ENCODE measurements at places on chromosomes 7 and 10. TPM values are rescaled to one million over a fixed set of nuclear protein-coding genes. Genes with fewer than 3 reads are reported as not detected.

The ERVW-1 gene
- total RNA-seq, result under 0.01 TPM

The NUTM2B gene
- 1.6 TPM for total RNA-seq

The GIMAP2 gene
- total RNA-seq, result 110 TPM

The TWNK gene
- 13.2 TPM for total RNA-seq

The NPM3 gene
- 136 TPM for total RNA-seq

The PKD2L1 gene
- total RNA-seq, result not detected

The ODAD2 gene
- 1.1 TPM for total RNA-seq

The SAMD9L gene
- total RNA-seq, result 12.7 TPM

The TAC1 gene
- total RNA-seq, result not detected

The AKR1C3 gene
- total RNA-seq, result 121 TPM

The COMTD1 gene
- 7.3 TPM for total RNA-seq

The TMEM140 gene
- 38.0 TPM for total RNA-seq

The HOXA2 gene
- total RNA-seq, result 0.54 TPM

The LIPN gene
- total RNA-seq, result not detected

GRCh38 chr10:86752311-86752710 lies 4.1 kb upstream of the BMPR1A start:
- DNase-seq, result no peak

GRCh38 chr10:54063514-54063913 lies 737.5 kb downstream of the PCDH15 start:
- no peak for DNase-seq

DNA sequence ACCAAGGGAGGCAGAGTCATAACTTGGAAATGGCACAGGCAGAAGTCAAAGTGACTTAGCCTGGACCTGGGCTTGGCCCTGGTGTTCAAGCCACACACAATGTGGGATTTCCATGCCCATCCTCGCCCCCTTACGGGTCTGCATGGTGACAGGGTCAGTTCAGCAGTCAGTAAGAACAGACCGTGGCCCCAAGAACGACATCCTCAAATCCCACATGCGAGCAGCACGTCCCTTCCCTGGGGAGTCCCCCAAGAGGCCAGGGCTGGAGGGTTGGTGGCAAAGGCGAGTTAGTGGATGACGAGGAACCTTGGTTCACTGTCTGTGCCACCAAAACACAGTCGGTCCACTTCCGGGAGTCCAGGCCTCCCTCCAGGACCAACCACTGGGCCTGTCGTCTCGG lies 93.3 kb upstream of the MGMT start:
- DNase-seq, result no peak

DNA sequence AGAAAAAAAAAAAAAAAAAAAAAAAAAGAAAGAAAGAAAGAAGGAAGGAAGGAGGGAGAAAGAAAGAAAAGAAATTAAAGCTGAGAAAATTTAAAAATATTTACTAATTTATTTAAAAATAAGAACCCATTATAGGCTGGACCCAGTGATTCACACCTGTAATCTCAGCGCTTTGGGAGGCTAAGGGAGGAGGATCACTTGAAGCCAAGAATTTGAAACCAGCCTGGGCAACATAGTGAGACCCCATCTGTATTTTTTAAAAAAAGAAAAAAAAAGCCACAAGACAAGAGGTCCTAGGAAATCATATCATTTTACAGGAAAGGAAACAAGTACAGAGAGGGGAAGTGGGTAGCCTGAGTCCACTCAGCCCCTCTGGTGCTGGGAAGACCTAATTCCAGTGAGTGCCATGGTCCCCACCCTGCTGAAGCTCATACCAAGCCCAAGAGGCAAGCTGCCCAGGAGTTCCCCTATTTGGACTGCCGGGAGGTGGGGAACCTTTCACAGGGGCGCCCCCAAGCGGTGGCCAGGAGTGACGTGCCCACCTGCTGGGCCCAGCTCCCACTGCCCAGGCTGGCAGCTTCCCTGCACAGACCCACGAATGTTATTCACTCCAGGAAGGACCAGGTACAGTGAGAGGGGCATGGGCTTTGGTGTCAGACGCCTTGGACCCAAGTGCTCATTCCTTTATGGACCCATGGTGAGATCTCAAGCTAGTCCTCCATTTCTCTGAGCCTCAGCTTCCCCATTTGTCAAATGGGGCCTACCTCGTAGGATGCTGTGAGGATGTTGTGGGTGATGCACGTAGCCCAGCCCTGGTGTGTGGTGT lies 133.6 kb downstream of the ZMIZ1 start:
- peak; percentile 67 for DNase-seq

GRCh38 chr10:49526619-49527018 lies 12.3 kb downstream of the ERCC6 start:
- DNase-seq, result no peak

DNA sequence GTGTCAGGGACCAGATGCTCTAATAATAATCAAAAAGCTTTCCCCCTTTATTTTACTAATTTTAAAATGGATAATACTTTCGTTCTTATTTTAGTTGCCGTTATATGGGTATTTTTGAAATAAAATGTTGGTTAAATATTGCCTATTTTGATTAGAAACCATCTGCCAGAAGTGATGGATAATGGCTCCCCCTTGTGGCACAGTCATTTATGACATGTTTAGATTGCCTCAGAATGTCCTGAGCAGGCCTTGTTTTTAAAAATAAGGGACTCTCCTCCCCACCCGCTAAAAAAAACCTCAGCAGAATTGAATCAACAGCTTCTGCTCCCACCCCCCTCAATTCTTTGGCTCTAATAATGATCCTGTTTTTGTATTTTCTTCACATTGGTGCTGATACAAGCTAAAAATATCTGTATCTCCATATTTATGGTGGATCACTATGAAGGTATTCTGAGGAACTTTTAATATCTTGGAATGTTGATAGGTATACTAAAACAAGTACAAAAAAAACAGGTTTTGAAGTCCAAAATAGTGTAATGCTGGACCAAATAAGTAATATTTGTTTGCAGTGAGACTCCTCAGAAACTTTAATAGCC lies 38.8 kb downstream of the TMEM60 start:
- DNase-seq, result peak; percentile 86

DNA sequence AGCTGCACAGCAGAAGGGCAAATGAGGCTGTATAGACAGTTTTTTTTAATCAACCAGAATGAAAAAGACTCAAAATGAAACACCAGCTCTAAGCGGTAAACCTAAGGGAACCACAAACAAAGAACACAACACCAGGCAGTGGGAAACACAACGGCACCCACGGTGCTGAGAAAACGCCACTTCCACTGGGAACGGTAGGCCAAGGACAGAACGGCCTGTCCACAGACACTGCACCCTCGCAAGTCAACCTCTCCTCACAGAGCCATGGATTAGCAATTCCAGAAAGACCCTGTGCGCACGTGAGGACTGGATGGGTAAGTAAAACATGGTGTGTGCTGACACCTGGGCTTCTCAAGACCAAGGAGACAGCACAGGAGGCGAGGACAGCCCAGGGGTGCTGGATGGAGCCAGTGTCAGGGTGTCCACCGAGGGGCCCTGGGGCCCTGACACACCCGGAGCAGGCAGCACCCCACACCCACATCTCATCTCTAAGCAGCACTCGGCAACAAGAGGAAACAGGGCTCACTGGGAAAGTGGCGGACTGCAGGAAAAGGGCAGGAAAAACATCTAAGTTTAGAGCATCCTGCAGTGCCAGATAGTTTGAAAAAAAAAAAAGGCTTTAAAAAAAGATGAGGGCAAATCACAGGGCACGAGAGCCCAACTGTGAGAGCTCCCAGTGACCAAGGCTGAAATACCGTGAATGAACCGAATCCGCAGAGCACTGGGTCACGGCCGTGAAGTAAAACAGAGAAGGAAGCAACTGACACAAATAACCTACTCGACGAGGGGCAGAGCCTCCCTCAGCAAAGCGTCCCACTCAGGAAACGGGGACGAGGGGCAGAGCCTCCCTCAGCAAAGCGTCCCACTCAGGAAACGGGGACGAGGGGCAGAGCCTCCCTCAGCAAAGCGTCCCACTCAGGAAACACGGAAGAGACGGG lies 120.2 kb downstream of the MAD1L1 start:
- no peak for DNase-seq

GRCh38 chr7:96558530-96558929 lies 151.1 kb downstream of the SEM1 start:
- DNase-seq, result no peak

- DNase-seq, result no peak
These were observed 43.5 kb downstream of the ZMYND11 start for GRCh38 chr10:178723-179122.

DNA sequence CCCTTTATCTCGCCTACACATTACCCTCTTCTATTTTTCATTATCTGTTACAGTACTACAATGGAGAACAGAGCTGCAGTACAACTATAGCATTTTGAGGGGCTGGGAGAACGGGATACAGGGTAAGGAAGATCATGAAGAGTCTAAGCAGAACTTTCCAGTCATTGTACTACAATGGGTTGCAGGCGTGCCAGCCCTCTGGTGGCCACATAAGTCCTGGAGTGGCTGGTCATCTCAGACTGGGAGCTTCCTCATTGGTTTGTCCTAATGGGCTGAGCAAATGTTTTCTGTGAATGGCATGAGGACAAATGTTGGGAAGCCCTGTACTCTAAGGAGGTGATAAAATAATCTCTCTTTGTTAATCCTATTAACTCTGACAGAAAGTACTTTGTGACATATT lies 33.0 kb downstream of the TMEM106B start:
- DNase-seq, result no peak

DNA sequence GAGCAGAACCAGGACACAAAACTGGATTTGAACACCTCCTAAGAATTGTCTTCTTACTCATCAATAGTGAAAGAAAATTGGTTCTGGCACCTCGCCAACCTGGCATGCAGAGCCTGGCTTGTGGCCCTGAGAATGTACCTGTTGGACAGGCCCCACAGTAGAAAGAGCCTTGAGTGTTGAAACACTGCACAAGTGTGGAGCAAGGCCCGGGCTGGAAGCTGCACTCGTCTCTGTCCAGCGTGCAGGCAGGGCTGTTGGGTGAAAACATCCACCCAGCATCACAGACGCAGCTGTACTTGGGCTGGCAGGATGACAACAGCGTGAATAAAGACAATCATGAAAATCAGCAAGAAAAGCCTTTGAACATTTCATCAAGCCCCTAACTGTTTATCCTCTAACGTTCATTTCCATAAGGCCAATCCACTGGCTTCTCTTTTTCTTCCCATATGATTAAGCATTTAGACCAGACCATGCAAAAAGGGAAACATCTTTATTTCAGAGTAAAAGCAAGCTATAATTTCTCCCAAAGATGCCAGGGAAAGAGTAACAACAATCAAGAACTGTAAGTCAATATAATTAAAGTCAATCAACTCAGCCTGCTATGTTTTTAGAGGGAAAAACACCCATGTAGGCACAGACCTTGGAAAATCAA lies 15.6 kb downstream of the CUBN start:
- no peak for DNase-seq

DNA sequence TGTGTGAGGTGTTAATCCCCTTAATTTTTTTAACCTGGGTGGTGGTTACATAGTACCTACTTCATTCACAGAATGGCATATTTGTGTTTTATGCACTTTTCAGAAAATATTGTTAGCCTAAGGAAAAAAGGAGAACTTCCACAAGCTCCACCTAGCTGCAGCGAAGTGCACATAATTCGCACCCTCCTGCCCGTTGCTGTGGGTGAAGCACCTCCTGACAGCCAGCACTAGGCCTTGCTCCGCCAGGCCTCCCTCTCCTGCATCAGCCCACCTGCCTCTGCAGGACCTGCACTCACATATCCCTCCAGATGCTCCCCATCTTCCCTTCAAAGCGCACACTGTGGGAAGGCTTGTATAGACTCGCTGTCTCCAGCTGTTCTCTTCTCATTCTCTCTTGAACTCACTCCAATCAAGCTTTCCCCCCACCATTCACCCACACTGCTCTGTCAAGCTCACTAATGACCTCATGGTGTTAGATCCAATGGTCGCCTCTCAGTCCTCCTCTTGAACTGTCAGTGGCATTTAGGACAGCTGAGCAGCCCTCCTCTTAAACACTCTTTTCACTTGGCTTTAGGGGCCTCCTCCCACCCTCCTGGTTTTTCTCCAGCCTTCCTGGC lies 20.7 kb upstream of the GRID1 start:
- DNase-seq, result no peak

- DNase-seq, result no peak
These were observed 167.5 kb downstream of the NRF1 start for GRCh38 chr7:129778770-129779601.

GRCh38 chr10:42553064-42553407 lies 85.3 kb downstream of the ZNF33B start:
- no peak for DNase-seq

GRCh38 chr7:25311346-25311745 lies 83.1 kb upstream of the NPVF start:
- DNase-seq, result no peak

DNA sequence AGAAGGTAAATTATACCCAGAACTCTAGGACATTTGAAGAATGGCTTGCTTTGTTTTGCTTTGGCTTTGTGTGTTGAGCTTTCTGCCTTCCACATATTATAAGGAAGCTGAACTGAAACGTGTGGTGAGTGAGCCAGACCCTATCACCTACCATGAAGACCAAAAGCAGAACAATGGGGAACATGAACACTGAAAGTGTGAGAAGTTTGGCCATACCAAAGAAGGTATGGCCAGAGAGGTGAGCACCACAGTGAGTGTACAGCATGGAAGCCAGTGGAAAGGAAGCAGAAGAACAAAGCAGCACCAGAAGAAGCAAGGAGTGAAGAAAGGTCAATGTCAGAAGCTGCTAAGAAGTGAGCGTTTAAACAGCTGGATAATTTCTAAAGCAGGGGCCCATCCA lies 59.7 kb upstream of the CCDC71L start:
- no peak for DNase-seq

DNA sequence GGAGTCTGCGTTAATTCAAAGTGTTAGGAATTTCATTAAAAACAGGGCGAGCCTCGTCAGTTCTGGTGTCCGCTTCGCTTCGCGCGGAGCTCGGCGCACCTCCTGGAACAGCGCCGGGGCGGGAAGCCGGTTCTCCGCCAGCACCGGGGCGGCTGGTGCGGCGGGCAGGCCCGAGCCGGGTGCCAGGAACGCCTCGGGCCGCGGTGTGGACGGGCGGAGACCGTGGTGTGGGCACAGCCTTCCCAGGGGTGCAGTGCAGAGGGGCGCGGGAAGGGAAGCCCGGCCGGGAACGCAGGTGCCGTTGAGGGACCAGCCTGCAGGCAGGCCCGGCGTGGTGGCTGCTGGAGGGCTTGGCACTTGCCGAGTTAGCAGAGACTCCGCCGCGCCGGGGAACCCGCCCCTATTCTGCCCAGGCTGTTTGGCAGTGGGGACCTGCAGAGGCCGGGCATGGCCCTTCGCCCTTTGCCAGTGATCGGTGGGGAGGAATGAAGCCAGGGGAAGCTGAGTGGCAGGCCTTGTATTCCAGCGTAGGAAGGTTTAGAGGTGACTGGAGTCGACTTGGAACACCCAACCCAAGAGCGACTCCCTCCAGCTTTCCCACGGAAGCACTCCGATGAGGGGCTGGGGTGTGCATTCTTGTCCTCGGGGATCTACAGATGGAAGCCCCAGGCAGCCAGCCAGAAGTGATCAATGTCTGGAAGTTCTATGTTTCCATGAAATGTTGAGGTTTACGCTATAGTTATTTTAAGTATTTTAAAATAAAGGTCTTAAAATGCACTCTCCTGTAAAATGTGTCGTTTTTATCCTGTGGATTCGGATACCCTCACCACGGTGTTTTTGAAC lies 945 bp upstream of the RHEB start:
- DNase-seq, result no peak

GRCh38 chr7:27155816-27156507 lies 513 bp downstream of the HOXA7 start:
- DNase-seq, result no peak

- DNase-seq, result no peak
These were observed 102.6 kb upstream of the NEBL start for GRCh38 chr10:20999699-21000098.

GRCh38 chr7:22631730-22632129 lies 95.3 kb upstream of the IL6 start:
- DNase-seq, result no peak
